C1 segment of cervical spinal cord (tissue), 14 donors: ENCODE measurements at places on chromosomes 13 and 19.

GRCh38 chr19:20479483-20479882, 86.1 kb downstream of the ZNF737 start:
- no peak for DNase-seq

DNA sequence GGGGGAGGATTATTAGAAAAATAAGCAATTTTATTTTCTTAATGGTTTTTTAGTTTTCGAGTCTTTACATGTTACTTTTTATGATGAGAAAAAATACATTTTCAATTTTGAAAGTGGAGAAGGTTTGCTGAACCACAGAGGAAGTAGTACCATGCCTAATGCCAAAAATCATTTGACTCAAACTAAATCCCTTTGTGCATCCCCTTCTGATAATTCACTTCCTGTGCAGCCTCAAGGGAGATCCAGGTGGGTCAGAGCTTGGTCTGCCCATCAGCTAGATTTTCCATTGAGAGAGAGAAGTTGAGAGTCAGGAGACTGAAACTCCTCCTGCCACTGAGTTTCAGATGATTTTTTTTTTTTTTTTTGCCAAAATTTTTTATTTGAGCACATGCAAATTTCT, 571.7 kb downstream of the LIG4 start:
- no peak for DNase-seq

DNA sequence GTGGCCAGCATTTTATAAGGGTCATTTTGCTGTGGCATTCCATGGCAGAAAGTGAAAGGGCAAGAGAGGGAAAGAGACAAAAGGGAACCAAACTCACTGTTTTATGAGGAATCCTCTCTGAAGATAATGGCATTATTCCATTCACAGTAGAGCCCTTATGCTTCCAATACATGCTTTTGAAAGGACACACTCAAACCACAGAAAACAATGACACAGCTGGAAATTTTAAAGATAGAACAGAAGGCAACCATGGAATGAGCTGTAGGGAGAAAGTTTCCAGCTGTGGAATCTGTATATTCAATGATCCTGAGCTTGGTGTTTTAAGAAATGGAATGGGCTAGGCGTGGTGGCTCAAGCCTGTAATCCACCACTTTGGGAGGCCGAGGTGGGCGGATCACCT, 677.4 kb downstream of the SLITRK1 start:
- no peak for DNase-seq

DNA sequence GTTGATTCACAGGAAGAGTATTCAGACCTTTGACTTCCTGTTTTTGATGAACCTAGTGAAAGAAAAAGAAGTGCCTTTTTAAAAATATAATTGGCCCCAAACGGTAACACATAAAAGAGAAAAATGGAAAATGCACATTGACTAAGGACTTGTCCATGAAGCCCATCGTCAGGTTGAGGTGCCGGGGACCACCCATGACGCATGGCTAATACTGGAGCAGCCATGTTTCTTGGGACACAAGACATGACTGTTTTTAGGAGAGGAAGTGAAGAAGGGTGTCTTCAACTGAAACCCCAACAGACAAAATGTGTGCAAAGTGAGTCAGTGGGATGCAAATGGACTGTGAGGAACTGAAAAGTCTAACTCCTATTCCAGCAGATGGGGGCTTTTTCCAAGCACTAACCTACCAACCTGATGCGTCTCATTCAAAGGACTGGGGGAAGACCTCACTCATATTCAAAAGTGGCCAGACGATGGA, 459.4 kb downstream of the FOXO1 start:
- no peak for DNase-seq

- no peak for DNase-seq
Measured at GRCh38 chr13:51331354-51331861, 8.1 kb upstream of the SERPINE3 start.

DNA sequence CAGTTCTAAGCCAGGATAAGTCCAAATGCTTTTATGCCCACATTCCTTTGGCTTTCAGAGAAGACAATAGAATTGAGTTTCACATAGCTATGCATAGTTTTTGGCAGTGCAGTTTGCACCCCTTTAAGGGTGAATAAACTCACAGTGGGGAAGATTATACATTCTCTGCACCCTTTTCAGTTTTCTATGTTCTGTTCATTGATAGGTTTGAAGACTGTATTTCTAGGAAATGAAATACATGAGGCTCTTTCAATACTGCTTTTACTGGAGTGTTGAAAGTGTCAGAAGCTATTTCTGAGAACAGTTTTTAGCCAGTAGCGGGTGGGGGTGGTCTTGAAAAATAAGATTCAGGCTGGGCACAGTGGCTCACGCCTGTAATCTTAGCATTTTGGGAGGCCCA, 46.2 kb downstream of the IPO5 start:
- no peak for DNase-seq

DNA sequence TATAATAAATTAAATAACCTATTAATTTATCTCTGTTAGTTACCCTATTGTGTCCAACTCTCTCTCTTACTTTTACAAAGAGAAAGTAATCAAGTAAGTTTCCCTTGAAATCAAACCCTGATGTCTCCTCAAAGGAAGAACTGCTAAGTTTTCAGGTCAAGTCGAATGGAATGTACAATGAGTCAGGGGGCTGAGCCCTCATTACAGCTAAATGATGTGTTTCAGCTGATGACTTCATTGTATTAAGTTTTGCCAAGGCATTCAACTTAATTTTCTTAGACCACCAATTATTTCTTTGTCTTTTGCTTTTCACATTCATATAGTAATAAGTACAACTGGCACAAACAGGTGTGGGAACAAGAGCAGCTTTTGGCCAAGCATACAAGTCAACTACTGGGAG, 54.7 kb upstream of the DCT start:
- DNase-seq: no peak

DNA sequence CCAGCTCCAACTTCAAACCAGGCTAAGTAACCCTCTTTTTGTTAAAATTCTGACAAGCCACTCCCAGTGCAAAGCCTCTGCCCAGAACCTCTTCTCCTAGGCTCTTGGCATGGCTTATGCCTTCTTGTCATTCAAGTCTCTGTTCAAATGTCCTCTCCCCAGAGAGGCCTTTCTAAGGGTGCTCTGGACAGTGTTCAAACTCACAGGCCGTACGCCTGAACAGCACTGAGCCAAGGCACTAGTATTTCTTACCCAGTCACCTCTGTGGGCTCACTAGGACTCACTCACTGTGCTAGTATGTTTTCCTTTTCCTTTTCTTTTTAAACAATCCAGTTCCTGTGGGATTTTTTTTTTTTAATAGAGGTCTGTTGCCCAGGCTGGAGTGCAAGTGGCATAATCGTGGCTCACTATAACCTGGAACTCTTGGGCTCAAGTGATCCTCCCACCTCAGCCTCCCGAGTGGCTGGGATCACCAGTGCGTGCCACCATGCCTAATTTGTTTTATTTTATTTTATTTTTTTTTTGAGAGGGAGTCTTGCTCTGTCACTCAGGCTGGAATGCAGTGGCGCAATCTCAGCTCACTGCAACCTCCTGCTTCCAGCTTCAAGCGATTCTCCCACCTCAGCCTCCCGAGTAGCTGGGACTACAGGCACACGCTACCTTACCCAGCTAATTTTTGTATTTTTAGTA, 2.3 kb upstream of the ASF1B start:
- DNase-seq: no peak

- DNase-seq: no peak
Measured at GRCh38 chr13:109968876-109969577, 182.6 kb upstream of the IRS2 start.

DNA sequence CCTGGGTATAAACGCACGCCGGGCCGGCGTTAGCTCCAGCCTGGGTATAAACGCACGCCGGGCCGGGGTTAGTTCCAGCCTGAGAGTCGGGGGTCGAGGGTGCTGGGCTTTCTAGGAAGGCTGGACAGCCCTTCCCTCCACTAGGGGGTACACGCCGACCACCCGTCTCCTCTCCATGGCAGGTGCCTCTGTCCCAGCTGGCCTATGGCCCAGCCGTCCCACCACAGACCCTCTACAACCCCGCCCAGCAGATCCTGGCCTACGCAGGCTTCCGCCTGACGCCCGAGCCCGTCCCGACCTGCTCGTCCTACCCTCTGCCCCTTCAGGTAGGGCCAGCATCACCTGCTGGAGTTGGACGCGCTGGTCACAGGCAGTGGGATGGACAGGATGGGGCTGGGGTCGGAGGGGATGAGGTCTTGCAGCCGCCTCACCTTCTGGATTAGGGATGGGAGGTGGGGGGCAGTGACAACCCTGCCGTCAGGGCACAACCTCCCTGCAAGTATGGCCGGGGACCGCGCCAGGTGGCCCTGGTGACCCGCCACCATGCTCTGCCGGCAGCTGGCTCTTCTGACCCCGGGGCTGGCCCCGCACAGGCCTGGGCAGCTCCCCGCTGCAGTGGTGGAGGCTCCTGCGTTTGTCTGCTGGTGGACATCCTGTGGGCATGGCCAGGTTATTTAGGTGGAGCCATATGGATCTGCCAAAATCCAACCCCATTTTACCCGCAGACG, 45.8 kb downstream of the TMEM255B start:
- DNase-seq: no peak

DNA sequence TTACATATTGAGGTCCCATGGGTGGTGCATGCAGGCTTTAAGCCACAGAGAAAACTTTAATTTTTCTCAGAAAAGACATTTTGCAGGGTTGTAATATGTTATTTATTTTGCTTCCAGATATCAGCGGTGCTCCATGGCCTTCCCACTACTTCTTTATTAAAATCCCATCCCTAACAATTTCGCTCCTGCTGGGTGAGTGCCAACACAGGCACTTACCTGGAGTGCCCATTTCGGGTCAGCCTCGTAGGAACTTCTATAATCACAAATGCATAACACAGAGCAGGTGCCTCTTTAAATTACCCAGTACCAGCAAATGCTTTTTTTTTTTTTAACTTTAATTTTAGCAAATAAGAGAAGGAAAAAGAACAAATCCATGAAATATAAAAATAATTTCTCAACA, 86.4 kb downstream of the EFNB2 start:
- no peak for DNase-seq

DNA sequence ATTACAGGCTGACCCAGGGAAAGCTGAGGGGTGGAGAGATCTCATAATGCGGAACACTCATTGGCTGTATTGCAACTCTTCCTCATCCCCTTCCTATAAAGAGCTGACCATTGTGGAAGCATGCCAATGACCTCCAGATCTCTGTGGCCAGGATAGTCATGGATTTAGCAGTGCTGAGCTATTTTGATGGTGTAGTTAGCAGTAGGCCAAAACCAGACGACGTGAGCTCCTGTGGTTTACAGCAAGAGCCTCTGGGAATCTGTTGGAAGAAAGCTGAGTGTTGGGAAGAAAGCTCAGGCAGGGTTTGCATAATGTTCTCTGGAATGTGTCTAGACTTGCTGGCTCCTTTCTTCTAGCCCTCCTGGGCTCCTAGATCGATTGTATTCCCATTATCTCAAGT, 187.5 kb upstream of the GPC6 start:
- no peak for DNase-seq

GRCh38 chr19:14149509-14149994, 13.2 kb upstream of the ASF1B start:
- peak; percentile 18 for DNase-seq

DNA sequence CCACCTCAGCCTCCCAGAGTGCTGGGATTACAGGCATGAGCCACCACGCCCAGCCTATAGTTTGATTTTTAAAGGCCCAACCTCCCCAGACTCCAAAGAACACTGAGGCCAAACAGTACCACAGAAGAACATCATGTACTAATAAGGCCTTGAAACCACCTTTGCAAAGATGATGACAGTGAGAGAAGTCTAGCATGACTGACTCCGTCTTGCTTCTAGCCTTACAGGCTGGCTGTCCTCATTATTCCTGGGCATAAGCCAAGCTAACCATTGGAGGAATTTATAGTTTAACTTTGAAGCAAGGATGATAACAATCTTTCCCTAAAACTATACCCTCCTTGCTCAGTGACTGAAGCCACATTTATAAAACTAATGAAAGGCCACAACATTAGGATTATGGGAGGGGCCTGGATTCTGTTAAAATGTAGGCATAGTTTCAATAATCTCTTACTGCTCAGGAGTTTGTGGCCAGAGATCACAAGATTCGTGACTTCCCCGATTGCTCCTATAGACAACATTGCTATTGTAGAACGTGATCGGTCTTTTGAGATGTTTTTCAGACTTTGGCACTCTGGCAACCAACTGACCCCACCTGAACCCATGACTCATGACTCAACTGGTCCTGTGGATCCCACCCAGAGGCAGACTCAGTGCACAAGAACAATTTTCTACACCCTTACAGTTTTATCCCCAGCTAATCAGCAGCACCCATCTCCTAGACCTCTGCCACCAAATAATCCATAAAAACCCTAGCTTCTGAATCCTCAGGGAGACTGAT, 17.6 kb downstream of the GPR42 start:
- no peak for DNase-seq

- peak; percentile 41 for DNase-seq
Measured at GRCh38 chr19:3163230-3163886, 15.2 kb upstream of the S1PR4 start.

- no peak for DNase-seq
Measured at GRCh38 chr13:28321756-28322155, 173.2 kb downstream of the FLT1 start.

DNA sequence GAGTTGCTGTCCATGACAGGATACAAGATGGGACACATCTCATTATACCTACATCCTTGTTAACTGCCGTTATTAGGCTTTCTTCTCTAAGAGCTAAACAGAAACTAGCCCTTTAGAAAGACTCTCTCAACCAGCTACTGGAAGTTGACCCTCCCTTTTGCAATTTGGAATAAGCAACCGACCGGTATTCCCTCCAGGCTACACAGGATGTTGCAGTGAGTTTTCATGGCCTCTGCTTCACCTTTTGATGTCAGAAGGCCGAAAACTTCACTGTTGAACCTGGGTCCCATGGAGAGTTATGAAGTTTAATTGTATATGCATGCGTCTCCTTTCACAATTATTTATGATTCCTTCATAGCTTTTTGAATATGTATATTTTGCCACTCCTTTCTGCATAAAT, 1042.5 kb upstream of the SPRY2 start:
- DNase-seq: no peak

GRCh38 chr19:55641426-55642152, 787 bp downstream of the ZNF580 start:
- DNase-seq: no peak

DNA sequence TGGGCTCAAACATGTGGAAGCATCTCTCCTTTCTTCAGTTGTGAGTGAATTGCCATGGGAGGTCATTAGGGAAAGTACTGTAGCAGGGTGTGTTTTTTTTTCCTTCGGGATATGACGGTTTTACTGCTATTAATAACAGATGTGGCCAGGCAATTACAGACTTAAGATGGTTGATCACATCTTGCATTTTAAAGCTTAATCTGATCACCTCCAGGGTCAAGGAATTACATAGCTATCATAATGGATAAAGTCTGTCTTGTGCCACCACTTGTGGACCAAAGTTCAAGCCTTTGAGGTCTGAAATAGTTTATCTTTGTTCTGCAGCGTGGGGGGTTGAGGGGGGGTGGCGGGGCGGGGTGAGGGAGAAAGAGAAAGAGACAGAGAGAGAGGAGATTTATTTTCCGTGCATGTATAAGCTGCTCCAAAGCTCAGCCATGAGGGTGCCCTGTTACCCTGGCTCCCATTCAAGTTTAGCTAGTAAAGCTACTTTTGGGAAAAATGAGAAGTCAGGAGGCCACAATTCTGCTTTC, 5.5 kb upstream of the SERP2 start:
- no peak for DNase-seq

DNA sequence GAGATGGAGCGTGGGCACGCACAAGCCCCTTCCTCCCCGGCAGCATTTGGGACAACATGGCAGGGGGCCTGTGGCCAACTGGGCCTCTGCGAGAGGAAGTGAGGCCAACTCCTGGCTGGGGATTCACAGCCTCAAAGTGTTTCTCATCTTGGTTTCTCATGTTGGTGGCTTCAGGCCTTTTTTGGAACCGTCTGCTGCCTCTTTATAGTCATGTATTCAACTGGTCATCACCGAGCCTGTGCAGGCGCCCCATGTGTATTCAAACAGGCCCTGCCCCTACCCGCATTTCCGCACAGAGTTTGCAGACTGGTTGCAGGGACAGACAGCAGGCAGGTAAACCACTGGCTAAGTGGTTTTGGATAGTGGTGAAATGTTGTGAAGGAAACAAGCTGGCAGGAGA, 17.3 kb upstream of the RELB start:
- no peak for DNase-seq
